ENCODE measurements at places on chromosomes 11 and 22.
A peak's percentile ranks its signal among the peaks of the same experiment; 100 is the strongest.

GRCh38 chr22:28835630-28836189 lies 35.3 kb upstream of the XBP1 start:
- no peak for DNase-seq

DNA sequence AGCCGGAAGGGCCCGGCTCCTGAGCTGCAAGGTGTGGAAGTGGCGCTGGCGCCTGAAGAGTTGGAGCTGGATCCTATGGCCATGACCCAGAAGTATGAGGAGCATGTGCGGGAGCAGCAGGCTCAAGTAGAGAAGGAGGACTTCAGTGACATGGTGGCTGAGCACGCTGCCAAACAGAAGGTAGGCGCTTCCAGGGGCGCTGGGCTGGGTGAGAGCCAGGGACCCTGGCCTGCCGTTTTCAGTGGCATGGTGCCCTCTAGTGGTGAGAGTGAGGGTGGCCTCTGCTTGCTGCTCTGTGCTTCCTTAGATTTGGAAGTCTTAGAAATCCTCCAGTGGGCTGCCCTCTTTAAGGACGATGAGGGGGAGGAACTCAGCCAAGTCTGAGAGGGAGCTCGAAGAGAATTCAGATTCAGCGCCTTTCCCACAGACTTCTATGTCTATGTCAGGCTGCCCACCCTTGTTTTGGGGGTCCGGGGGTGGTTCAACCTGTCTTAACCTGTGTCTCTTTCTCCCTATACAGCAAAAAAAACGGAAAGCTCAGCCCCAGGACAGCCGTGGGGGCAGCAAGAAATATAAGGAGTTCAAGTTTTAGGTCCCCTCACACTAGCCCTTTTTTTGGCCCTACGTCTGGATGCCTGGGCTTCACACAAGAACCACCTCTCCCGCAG lies 1.8 kb upstream of the PACS1 start:
- no peak for DNase-seq

GRCh38 chr11:78809931-78810541 lies 235.4 kb upstream of the NARS2 start:
- no peak for DNase-seq

- DNase-seq = no peak
Measured at GRCh38 chr22:28952857-28953256, 69.5 kb downstream of the ZNRF3 start.

DNA sequence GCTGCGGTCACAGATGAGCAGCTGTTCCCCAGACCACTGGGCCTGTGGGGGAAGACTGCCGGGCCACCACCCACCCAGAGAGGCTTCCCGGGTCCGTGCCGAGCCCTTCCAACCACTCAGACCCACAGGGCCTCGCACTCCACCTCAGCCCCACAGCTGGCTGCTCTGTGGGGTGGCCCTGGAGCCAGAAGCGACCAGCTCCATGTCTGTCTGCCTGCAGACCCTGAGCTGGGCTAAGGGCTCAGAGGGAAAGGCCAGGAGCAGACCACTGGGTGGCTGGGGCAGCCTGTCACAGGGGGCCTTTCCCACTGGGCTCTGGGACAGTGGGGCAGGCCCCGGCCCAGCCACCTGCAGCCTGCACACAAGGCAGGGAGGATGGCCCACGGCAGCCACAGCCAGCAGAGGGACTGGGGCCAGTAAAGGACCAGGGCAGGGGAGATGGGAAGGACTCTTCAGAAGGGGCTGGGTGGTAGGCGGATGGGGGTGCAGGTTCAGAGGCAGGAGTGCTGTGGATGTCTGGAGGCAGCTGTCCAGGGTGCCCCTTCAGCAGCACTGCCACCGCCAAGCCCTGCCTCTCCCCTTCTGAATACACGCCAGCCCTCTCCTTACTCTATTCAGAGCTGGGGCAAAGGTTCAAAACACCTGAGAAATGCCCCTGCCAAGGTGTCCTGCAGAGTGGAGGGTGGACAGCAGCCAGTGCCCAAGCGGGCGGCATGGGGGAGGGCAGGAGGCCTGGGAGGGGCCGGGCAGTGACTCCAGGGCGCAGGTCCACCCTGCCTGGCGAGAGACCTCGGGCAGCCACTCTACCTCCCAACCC lies 32.2 kb downstream of the GNB1L start:
- no peak for DNase-seq

GRCh38 chr11:19979519-19979845 lies 180.8 kb downstream of the DBX1 start:
- no peak for DNase-seq

- DNase-seq = no peak
Measured at GRCh38 chr22:42134100-42135020, 3.8 kb upstream of the CYP2D6 start.

GRCh38 chr22:22712666-22713365 lies 68.4 kb downstream of the GGTLC2 start:
- no peak for DNase-seq

DNA sequence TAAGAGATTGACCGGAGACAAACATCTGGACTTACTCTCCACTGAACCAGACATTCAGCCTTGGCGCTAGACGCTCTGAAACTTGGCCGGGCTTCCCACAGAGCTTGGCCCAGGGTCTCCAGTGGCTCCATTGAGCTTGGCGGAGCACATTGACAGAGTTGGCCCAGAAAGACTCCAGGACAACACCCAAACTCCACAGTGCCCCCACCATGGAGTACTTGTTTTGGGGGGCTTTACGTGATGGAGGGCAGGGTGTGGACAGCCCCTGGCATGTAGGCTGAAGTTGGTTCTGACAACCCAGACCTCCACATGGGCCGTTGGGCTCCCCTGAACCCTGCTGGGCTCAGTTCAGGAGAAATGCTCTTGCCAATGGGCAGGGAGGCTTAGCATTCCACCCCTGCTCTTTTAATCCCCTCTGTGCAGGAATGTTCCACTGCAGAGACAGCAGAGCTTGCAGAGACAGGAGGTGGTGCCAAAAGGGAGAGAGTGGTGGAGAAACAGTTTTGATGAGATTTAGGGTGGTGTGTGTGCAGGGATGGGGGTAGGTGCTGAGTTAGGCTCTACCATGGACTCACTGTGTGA lies 102.4 kb upstream of the TIMP3 start:
- no peak for DNase-seq

DNA sequence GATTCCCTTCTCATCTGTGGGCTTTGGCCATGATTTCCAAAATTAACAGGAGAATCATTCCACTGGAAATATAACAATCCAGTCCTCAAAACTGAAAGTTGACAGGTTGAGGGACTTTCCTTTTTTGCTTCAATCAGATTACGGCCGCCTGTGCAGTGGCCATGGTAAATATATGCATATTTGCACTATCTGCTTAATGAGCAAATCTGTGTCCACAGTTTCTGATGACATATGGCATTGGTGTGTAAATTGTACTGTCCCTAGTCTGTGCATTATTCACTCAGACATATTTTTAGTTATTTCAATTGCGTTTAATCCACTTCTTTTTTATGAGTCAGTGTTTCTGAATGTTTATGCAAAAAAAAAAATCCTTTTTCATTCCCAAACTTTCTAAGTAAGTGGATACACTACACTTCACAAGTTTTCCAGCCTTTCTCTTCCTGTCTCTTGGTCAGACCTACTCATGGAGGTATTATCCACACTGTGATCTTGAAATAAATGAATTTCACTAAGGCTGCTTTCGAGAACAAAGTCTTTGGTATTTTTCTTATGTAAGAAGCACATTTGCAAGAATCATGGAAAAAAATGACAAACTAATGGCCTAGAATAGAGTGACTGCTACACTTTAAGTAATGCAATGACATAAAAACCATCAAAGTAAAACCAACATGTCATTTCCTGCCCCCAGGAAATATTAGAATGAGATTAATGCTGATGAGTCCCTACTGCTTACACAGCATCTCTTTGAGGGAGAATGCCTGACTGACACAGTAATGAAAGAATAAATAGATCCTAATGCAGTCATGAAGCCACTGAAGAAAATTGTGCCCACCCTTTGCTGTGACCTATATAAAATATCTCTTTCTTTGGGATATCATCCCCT lies 76.4 kb upstream of the MTNR1B start:
- DNase-seq = peak; percentile 6

DNA sequence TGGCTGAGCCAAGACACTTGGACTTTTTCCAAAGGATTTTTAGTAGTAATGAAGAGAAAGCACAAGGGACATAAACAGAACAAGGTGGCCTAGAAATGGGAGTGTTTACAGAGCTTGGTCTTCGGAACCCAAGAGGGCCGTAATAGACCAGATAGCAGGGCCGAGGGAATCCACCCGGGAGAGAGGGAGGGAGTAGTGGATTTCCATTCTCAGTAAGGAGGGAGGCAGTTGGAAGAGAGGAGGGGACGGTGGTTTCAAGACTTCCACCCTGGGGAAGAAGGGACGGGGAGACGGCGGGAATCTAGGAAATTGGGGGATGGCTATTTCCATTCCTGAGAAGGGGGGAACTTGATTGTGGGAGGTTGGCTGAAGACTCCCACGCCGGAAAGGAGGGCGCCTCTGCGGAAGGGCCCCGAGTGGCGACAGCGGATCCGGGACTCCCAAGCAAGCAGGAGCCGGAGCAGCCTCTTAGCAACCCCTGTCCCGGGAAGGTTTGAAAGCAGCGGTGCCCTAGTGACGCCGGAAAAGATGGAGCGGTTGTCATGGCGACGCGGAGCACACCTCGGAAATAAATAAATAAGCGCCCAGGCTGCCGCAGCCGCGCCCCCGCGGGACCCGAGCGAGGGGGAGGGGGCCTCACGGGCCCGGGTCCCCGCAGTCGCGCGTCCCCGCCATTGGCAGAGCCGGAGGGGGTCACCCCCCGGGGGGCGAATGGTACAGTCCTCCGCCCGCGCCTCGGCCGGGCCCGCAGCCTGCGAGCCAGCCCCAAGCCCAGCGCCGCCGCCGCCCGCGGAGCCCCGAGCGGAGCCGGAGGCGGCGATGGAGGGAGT lies 31.6 kb downstream of the EIF3F start:
- peak; percentile 66 for DNase-seq

GRCh38 chr22:42993651-42994275 lies 21.2 kb downstream of the PACSIN2 start:
- DNase-seq = no peak

- no peak for DNase-seq
Measured at GRCh38 chr11:8352876-8353505, 89.3 kb upstream of the LMO1 start.
